CD8-positive, alpha-beta memory T cell (primary cell): ENCODE measurements at places on chromosomes 12 and 14. TPM values are rescaled to one million over a fixed set of nuclear protein-coding genes. Genes with fewer than 3 reads are reported as not detected.

- H3K27ac ChIP-seq, result no peak overlapping the region
- H3K4me3 ChIP-seq, result no peak overlapping the region
- no peak for DNase-seq
Measured at GRCh38 chr14:99300190-99300589, 28.2 kb upstream of the BCL11B start.

DNA sequence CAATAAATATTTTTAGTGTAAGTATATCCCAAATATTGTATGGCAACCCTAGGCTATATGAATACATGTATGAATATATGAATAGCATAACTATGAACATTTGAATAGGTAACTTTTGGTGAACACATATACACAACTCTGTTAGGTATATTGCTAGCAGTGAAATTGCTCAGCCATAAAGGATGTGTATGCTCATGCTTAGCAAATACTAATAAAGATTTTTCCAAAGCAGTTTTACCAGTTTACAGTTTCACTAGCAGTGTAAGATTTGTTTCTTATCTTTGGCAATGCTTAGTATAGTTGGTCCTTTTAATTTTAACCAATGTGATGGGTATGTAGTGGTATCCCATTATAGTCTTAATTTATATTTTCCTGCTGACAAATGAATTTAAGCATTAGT, 5.3 kb upstream of the DAAM1 start:
- no peaks in the 10 kb centered on the region for H3K4me1 ChIP-seq
- H3K27ac ChIP-seq, result no peak overlapping the region
- no peaks in the 10 kb centered on the region for H3K36me3 ChIP-seq

GRCh38 chr14:66137081-66137480, 349.1 kb upstream of the CCDC196 start:
- DNase-seq, result no peak
- H3K4me3 ChIP-seq, result no peak overlapping the region
- H3K4me1 ChIP-seq, result peaks cover 11% of the 10 kb centered on the region
- no peak overlapping the region for H3K27ac ChIP-seq
- H3K36me3 ChIP-seq, result no peaks in the 10 kb centered on the region
- H3K27me3 ChIP-seq, result no peaks in the 10 kb centered on the region

PMEL gene
- 0.33 TPM for total RNA-seq

ASIC1 gene
- total RNA-seq, result 6.4 TPM

CLEC2B gene
- total RNA-seq, result 13.7 TPM
